ENCODE measurements at places on chromosomes 7 and 10. TPM values are rescaled to one million over a fixed set of nuclear protein-coding genes. Genes with fewer than 3 reads are reported as not detected.

The SLC26A4 gene
- total RNA-seq: 2.2 TPM

The OR2A42 gene
- total RNA-seq: not detected

The PLEKHS1 gene
- total RNA-seq: 11.6 TPM

The SERPINE1 gene
- total RNA-seq: 18.6 TPM

The NOS3 gene
- 11.9 TPM for total RNA-seq

The EPO gene
- not detected for total RNA-seq

The CYP2C19 gene
- 1.8 TPM for total RNA-seq

The TMEM178B gene
- 2.4 TPM for total RNA-seq

The ITPRID1 gene
- total RNA-seq: 2.4 TPM

The PIK3AP1 gene
- 24.0 TPM for total RNA-seq

The CDHR1 gene
- 0.17 TPM for total RNA-seq

- peak; percentile 28 for DNase-seq
Measured at GRCh38 chr7:142880876-142881505, 4.6 kb downstream of the TRPV6 start.

GRCh38 chr7:92964141-92964540 is 127.8 kb upstream of the CDK6 start:
- no peak for DNase-seq

DNA sequence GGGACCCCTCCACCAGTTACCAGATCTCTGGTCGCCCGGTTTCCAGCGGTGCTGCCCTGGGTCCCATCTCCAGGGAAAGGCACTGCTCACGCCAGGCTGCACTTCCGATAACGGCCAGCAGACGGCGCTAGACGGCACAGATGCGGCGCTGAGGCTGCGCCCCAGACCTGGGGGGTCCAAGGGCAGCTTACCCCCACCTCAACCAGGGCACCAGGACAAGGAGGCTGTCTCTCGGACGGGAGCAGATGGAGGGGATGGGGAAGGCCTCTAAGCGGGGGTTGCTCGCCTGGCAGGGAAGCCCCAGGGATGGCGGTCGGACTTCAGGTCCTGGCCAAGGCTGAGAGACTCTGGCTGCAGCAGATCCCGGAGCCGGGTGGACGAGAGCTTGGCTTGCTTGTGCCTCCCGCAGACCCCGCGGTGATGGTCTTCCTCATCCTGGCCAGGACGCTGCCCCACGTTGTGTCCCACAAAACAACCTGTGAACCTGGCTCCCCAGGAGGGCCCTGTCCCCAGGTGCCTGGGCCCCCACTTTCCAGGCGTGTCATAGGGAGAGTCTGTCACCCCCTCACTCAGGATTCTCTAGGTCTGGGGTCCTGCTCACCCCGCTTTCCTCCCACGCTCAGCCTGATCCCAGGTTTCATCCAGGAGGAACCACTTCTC is 23.9 kb upstream of the ZNF716 start:
- no peak for DNase-seq

- DNase-seq: no peak
Measured at GRCh38 chr10:68586606-68587305, 26.6 kb downstream of the TET1 start.

DNA sequence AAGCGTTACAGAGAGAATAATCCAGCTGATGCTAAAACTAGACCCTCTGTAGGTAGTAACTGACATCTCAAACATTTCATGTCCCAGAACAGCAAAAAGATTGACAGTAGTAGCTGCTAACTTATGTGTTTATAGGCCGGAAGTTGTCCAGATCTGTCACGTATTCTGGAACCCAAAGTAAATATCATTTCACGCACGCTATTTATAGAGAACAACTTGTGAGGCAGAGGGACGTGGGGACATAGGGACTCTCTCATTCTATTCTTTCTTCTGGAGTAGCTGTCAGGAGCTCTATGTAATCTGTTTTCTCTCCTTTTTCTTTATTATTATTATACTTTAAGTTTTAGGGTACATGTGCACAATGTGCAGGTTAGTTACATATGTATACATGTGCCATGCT is 22.3 kb downstream of the AGK start:
- no peak for DNase-seq

DNA sequence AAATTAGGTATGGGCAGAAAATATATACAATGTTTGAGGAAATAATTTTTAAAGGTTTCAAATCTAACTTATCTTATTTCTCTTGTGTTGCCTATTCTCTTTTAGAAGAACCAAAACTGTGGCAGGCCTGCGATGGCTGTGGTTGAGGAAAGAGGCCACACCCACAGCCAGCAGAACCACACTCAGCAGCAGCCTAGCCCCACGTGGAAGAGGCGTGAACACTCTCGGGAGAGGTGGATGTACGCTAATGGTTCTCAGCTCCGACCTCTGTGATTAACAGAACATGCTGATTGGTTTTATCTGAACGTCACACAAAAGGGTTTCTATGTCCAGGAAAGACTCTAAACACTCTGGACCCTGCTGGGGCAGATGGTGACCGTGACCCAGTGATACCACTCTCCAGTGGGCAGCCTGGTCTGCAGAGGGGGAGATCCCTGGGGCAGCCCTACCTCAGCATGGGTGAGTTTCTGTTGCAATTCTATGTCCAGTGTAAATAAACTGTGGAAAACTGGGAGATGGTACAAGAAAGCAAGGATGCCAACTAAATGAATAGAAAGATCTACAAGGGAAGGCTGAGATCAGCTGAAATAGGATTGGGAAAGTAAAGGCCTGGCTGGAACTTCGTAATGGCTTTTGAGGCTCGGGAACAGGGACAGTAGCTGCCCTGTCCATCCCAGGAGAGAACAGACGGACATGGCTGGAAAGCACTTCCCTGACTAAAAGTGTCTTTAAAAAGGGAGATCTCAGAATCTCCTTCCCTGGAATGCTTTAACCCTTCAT is 26.6 kb downstream of the DIP2C start:
- no peak for DNase-seq

DNA sequence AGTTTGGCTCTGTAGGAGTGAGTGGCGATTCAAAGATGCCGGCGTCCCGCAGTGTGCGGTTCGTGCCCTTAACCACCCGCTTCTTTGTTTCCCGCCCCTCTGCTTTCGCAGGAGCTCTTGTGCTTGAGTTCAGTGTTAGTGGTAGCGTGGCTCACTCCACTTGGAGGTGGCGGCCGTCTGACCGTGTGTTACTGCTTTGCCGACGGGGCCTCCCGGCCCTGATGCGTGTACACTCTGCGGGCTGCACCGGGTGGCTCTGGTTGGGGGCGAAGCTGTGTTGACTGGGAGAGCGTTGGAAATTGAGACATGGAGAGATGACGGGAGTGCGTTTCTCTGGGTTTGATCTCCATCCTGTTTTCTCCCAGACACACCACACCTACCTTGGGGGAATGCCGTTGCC is 31.4 kb downstream of the SHH start:
- peak; percentile 7 for DNase-seq

DNA sequence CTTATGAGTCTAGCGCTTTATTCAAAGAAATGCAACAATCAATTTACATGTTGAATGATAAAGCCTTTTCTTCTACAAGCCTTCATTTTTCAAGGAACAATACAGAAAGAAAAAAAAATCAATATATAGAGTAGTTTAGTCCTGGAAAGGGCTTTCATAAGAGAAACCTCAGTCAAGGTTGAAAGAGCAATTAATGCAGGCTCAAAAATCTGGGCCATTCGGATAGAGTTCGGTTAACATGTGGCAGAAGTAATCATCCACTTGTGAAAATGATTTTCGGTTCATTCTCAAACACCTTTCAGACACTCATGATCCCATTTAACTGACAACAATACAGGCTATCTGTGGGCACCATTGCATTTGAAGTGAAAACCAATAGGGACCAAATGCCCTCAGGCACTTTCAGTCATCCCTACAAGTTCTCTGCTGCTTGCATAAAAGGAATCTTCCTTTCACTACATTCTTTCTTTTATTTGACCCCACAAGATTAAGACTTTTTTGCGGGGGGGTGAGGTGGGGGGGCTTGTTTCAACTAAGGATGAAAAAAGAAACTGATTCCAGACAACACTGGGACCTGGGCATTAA is 177.9 kb downstream of the RNF133 start:
- DNase-seq: no peak

GRCh38 chr7:102897856-102898531 is 14.8 kb upstream of the LRRC17 start:
- no peak for DNase-seq

GRCh38 chr10:36221101-36221500 is 579.0 kb upstream of the FZD8 start:
- DNase-seq: peak; percentile 26

GRCh38 chr10:43265799-43266721 is 805 bp downstream of the RASGEF1A start:
- DNase-seq: no peak

DNA sequence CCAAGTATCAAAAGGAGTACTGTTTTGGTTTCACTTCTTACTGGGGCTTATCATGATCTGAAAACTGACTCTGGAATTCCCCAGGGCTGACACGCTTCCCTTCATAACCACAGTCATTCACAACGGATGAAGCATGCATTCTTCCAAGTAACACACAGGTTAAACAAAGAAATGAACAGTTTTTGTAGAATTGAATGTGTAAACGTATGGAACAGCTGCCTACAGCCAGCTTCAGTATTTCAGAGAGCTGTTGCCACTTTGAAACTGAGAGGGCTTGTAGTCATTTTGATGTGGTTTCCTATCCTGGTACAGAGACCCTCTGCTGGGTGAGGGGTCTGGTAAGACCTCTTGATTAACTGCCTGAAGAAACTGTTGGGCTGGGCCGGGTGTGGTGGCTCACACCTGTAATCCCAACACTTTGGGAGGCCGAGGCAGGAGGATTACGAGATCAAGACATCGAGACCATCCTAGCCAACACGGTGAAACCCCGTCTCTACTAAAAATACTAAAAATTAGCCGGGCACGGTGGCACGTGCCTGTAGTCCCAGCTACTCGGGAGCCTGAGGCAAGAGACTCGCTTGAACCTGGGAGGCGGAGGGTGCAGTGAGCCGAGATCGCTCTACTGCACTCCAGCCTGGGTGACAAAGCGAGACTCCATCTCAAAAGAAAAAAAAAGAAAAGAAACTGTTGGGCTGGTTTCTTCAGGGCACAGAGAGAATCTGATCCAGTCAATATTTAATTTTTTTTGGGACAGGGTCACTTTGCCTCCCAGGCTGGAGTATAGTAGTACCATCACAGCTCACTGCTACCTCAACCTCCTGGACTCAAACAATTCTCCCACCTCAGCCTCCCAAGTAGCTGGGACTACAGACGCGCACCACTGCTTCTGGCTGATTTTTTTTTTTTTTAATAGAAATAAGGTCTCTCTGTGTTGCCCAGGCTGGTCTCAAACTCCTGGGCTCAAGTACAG is 4.7 kb downstream of the NFE2L3 start:
- DNase-seq: peak; percentile 37

GRCh38 chr7:80699045-80699638 is 60.7 kb downstream of the CD36 start:
- peak; percentile 77 for DNase-seq

GRCh38 chr10:125213541-125214282 is 53.3 kb upstream of the CTBP2 start:
- DNase-seq: no peak
